GM03348 (cell line): ENCODE measurements at places on chromosomes 3 and 15.

DNA sequence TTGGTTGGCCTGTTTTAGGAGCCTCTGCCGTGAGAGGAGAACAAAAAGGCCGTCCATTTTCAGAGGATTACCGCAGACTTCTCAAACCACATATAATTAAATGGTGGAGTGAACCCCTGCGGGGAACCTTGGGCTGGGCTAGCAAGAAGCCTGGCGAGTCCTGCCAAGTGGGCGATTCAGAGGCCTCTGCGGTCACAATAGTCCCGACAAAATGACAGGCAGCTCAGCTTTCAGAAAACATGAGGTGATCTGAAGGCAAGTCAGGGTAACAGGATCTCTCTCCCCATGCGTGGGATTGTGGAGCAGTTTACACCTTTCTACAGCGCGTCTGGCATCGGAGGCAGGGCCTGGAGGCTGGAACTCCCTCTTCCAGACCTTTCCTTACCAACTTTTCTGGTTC lies 134.8 kb downstream of the ASB7 start:
- no peak for DNase-seq

- peak; percentile 45 for DNase-seq
Measured at GRCh38 chr15:42273900-42274701, 868 bp upstream of the TMEM87A start.

DNA sequence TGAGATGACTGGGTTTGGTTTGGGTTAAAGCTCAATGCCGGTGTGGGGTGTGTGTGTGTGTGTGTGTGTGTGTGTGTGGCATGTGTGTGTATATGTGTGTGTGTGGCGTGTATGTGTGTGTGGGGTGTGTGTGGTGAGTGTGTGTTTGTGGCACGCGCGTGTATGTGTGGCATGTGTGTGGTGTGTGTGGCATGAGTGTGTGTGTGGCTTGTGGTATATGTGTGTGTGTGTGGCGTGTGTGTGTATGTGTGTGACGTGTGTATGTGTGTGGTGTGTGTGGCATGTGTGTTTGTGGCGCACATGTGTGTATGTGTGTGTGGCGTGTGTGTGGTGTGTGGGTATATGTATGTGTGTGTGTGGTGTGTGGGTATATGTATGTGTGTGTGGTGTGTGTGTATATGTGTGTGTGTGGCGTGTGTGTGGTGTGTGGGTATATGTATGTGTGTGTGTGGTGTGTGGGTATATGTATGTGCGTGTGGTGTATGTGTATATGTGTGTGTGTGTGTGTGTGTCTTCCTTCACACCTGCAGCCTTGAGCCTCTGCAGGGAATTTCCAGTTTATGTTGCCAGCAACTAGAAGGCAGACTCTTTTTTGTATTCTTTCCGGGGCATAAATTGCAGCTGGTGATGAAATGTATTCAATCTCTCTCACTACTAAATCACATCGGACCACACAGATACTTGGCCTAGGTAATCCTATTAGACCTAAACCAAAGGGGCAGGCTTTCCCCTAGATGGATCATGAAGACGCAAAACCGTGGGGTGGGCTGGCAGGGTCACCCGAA lies 34.8 kb downstream of the CHRD start:
- no peak for DNase-seq

- no peak for DNase-seq
Measured at GRCh38 chr3:14278799-14279625, 100.4 kb downstream of the LSM3 start.

DNA sequence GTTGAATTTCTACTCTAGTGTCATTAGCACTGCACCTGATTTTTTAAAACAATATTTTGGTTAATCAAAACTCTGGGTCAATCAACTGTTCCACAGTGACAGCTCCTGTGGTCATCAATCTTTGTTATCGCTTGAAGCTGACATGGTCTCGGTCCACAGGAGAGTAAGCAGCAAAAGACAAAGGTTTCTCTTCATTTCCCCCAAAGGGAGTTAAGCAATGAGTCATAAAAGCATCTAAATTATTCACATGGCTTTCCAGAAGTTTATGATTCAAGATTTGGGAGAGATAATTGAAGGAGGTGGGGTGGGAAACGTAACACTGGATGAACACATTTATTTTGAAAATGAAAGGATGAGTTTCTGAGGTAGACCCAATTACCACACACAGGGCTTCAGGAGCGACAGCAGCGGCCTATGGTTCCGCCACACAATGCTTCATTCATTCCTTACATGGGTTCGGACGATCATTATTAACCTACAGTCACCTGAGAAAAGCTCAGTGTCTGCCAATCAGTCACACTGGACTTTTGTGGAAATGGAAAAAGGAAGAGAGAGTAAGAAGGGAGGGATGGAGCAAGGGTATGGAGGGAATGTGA lies 505.1 kb downstream of the FHIT start:
- no peak for DNase-seq

- DNase-seq = no peak
Measured at GRCh38 chr3:41053220-41053619, 146.1 kb upstream of the CTNNB1 start.

GRCh38 chr3:160091441-160091840 lies 102.8 kb downstream of the IL12A start:
- DNase-seq = no peak

GRCh38 chr3:27022096-27022761 lies 347.0 kb downstream of the NEK10 start:
- DNase-seq = no peak

- DNase-seq = no peak
Measured at GRCh38 chr3:194447161-194447560, 39.6 kb downstream of the ATP13A3 start.

DNA sequence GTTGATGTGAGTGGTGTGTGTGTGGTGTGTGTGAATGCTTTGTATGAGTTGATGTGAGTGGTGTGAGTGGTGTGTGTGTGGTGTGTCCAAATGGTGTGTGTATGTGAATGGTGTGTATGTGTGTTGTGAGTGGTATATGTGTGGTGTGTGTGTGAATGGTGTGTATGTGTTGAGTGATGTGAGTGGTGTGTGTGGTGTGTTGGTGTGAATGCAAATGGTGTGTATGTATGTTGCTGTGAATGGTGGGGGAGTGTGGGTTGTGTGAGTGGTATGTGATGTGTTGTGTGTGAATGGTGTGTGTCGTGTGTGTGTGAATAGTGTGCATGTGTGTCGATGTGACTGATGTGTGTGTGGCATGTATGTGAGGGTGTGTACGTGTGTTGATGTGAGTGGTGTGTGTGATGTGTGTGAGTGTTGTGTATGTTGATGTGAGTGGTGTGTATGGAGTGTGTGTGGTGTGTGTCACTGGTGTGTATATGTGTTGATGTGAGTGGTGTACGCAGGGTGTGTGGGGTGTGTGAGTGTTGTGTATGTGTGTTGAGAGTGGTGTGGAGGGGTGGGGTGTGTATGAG lies 40.6 kb downstream of the ARNT2 start:
- DNase-seq = no peak

GRCh38 chr15:78422571-78423340 lies 15.3 kb upstream of the IREB2 start:
- peak; percentile 83 for DNase-seq

DNA sequence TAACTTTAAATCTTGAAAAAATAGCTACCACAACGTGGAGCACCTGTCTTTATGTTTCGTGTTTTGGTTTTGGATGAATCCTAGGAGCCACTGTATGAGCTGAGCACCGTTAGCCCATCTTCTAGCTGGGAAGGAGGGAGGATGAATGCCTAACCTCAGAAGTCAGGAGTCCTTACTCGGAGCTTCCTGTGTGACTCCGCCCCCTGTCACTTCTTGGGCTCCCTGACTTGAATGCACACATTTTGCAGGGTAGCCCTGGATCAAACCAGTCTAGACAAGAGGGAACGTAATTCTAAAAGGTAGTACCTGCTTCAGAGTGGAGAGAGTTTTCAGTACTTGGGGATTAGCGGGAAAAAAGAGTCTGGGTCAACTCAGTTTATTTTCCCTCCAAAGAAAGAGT lies 5.3 kb downstream of the GABRA5 start:
- no peak for DNase-seq

- no peak for DNase-seq
Measured at GRCh38 chr3:133487204-133487603, 86.3 kb upstream of the CDV3 start.

GRCh38 chr15:65400760-65401610 lies 21.8 kb downstream of the IGDCC4 start:
- DNase-seq = peak; percentile 90

- DNase-seq = no peak
Measured at GRCh38 chr3:65549626-65549959, 489.1 kb downstream of the MAGI1 start.

GRCh38 chr15:81073801-81074200 lies 60.3 kb upstream of the CFAP161 start:
- DNase-seq = no peak

GRCh38 chr3:40623567-40623966 lies 98.8 kb downstream of the ZNF621 start:
- DNase-seq = no peak
